ENCODE measurements at places on chromosomes 6 and 20.

DNA sequence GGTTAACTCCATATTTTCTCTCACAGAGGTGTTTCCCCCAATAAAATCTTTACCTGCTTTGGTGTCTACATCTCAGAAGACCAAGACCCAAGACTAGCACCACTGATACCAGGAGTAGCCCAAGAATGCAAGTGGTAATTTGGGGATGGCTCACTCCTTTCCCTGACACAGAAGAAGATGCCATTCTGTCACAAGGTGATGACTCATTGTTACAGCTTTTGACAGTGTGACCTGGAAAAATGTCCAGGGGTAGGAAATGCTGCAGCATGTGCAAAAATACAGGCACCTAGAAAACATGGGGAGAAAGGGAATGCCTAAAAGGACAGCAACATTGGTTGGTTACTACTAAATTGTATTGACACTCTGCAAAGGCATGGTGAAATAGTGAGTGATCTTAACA is 254.0 kb upstream of the GJE1 start:
- DNase-seq: no peak

DNA sequence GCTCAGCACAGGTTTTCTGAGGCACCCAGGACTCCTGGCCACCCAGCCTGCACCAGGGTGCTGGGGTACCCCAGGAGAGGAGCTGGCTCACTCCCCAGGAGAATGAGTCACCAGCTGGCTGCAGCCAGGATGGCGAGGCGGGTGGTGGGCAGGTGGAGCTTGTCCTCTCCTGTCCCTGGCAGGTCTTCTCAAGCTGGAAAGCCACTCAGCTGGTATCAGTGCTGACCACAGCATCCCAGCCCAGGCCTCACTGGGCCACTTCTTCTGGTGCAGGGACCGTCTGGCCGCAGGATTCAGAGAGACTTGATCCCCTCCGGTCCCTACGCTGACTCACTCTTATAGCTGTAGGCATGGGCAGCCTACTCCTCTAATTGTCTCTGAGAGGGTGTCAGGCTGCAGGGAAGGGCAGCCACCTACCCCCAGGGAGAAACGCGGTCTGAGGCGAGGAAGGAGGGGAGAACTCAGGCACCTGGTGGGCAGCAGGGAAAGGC is 22.2 kb downstream of the TFEB start:
- DNase-seq: no peak

DNA sequence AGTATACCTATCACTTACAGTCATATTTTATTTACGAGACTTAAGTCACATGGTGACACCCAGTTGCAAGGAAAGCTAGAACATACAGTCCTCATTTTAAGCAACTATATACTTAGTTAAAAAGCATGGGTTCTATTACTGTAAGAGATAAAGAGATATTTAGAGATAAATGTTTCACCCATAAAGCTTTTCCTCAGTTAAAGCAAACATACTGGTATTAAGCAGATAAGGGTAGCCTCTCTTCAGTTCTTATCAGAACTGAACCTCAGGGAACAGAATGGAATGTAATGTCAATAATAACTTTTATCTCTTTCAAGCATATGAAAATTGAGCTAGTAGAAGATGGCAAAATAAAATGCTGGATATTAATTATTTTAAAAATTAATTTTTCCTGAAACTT is 9.9 kb upstream of the ASCC3 start:
- no peak for DNase-seq

- DNase-seq: no peak
These were observed 31.3 kb upstream of the KCNK16 start for GRCh38 chr6:39353698-39354315.

DNA sequence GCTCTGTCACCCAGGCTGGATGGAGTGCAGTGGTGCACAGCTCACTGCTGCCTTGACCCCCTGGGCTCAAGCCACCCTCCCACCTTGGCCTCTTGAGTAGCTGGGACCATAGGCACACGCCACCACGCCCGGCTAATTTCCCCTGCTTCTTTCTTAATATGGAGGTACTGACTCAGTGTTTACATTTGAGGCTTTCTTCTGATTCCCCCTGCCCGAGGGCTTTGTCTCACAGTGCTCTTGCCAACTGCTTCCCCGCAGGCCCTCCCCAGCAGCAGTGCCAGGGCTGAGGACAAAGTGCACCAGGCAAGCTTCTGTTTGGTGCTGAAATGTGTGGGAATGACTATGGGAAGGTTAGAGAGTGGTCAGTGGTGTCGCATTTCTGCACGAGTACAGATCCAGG is 34.8 kb downstream of the NR2E1 start:
- no peak for DNase-seq

DNA sequence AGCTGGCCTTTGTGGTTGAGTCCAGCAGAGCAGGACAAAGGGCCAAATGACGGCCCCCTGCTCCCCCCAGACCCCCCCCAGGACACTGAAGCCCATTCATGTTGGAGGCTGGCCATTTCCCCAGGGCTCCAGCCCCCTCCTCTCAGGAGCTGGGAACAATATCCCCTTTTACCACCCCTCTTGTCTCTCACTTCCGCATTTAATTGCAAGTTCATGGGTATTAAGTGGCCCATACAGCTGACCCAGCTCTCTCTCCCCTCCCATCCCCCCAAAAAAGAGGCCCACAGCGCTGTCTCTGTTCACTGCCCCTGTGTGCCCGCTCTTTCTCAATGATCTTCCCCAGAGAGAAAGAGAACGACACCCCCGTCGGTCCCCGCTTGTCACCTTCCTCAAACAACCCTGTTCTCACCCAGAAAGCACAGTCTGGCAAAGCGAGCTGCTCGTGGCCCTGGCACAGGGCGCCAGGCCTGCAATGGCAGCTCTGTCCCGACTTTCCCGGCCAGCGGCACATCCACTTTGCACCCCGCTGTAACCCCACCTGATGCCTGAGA is 30.4 kb downstream of the PREX1 start:
- DNase-seq: no peak

GRCh38 chr20:13736436-13737191 is 48.1 kb downstream of the ESF1 start:
- DNase-seq: no peak

GRCh38 chr20:1909097-1909496 is 13.9 kb downstream of the SIRPA start:
- no peak for DNase-seq

DNA sequence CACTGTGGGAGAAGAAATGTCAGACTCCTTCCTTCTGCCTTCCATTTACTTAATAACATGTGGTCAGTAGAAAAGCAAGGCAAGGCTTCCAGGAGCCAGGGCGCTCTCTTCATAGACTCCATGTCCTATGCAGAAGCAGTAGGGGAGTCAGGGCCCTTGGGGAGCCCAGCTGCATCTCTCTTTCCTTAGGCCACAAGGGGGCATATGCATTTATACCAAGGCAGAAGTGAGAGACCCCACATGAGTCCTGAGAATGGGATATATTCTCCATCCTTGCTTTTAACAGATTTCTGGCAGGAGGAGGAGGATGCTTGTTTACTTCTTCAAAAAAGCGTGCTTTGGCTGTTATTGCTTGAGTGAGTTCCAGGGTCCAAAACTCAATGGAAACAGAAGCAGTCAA is 198.5 kb downstream of the HIVEP2 start:
- no peak for DNase-seq

- no peak for DNase-seq
These were observed 47.3 kb upstream of the CLDN20 start for GRCh38 chr6:155216312-155217046.

DNA sequence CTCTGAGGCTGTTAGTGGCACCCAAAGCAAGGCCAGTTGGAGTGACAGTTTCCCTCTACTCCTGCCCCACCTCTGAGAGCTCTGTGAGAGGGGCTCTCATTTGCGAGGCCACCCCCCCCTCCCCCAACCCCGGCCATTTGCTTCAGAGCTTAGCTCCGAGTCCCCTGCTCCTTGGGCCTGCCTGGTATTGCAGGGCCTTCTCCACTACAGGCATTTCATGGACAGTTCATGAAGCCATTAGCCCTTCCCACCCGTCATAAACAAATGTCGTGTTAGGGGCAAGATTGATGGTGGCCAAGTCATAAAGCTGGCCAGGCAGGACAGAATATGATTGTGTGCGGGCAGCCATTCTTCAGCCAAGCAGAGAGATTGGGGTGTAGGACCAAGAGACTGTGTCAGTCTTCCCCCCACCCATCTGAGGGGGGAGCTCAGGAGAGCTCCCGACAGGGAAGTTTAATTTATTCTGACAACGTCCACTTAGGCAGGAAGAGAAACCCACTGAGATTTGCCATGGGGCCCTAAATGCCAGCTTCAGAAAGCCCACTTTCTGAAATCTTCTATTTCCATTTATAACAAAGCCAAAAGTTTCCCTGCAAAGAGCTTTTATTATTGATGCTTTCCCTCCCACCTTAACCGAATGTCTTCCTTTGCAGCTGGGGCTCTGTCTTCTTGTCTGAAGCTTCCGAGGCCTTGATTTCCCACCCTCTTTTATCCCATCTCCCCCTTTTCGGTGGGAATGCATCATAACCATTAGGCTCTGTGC is 7.2 kb downstream of the FOXC1 start:
- DNase-seq: no peak

- DNase-seq: peak; percentile 20
These were observed 4.5 kb downstream of the PDE10A start for GRCh38 chr6:165658395-165659058.

DNA sequence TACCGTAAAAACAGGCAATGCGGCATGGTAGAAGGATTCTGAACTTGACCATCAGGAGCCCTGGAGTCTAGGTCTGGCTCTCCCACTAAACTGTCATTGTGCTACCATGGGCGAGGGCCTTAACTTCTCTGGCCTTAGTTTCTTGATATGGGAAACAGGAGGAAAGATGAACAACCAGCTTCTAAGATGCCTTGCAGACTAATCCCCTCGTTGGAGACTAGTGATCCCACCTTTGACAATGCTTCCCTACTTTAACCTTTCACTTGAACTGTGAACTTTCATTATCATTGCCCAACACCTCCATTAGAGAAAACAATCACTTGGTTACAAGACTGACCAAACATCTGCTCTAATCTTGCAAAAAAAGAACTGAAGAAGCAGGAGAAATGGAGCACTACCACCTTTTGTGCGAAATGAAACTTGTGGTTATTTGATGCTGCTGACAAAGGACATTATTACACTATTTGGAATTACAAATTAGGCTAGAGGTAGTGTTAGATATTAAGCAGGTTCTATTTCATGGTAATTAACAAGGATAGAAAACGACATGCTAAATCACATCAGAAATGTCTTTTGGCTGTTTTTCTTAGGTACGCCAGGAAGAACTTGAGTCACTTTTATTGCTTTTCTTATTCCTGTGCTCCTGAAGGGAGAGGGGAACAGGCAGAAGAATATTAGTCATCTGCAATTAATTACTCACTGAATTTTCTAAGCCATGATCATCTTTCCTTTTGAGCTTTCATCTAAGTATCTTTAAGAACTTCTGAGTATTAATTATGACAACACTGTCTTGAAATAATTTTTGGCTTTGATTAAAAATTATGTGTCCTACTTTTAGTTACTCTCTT is 39.1 kb upstream of the ARHGAP18 start:
- DNase-seq: no peak

- no peak for DNase-seq
These were observed 160.0 kb downstream of the SOD2 start for GRCh38 chr6:159533016-159533415.

DNA sequence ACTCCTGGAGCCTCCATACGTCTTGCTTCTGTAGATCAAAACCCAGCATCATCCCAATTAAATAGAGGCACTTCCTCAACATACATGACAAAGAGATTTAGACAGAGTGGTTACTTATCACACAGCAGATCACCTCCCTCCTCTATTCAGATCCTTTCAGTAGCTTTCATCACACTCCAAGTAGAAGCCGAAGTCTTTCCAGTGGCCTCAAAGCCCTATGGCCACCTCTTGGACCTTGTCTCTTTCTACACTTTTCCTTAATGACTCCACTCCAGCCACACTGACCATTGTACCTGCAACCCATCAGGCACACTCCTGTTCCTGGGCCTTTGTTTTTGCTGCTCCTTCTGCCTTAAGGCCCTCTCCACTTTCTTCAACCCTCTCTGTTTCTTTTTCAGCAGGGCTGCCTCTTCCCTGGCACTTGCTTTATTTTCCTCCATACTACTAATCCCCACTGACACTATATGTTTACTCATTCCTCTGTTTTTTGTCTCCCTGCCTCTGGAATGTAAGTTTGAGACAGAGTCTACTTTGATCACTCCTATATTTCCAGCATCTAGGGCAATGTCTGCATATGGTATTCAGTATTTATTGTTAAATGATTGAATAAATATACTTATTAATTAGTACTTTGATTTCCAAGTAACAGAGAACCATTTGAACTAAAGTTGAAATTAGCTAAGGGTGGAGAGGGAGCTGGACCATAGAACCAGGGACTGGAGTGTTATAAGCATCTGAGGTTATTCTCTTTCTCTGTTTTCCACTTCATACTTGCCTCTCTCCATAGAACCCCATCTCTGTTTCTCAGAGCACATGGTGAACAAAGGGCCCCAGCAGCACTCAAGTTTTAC is 43.4 kb upstream of the TRAM2 start:
- DNase-seq: no peak

GRCh38 chr20:59482351-59483187 is 121.8 kb upstream of the PHACTR3 start:
- no peak for DNase-seq

DNA sequence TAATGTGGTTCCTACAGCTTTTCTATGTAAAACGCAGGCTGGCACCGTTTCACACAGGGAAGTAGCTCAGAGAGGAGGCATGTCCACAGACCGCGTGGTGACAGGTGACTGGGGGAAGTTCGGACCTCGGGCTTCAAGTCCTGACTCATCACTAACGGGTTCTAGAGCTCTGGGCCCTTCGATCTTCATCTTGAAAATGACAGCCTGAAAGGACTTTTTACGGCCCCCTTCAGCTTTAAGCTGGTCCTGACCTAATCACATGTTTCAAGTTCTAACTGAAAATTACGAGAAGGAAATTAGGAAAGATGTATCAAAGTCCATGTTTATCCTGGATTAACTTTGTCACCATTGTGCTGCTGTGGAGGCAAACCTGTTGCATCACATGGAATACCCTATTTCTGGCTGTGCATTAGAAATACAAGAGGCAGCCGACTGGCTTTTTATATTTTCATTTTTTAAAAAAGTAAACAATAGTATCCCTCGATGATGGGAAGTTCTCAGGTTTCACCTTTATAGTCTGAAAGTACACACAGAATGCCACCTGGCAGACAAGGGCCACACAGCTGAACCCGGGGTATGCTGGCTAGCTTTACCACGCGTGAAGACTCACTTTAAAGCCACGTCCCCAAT is 2.0 kb downstream of the MAN1A1 start:
- peak; percentile 25 for DNase-seq

DNA sequence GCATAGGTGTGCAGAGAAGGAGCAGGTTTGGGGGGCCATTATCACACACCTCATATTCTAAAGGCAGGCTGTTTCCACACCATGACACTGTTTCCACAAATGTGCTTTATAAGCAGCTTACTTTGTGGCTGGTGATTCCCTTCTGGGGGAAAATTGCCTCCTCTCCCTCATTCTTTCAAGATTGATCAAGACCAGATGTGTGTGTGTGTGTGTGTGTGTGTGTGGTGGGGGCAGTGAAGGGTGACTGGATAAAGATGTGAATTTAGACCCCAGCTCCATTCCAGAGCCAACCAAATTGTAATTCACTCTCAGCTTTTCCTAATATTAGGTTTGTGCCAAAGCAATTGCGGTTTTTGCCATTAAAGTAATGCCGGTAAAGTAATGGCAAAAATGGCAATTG is 45.6 kb downstream of the EDN3 start:
- DNase-seq: no peak

All from NCI-H510A treated with DMSO at 0.1 percent for 48 hours (cell line).